Stimulated activated CD8-positive, alpha-beta memory T cell treated with anti-CD3 and anti-CD28 coated beads, Interleukin-2, amount 100 ng/mL, for 48 hours (primary cell): ENCODE measurements at places on chromosomes 2 and 18.

GRCh38 chr2:9769171-9770005 lies 73.9 kb upstream of the TAF1B start:
- DNase-seq, result no peak

DNA sequence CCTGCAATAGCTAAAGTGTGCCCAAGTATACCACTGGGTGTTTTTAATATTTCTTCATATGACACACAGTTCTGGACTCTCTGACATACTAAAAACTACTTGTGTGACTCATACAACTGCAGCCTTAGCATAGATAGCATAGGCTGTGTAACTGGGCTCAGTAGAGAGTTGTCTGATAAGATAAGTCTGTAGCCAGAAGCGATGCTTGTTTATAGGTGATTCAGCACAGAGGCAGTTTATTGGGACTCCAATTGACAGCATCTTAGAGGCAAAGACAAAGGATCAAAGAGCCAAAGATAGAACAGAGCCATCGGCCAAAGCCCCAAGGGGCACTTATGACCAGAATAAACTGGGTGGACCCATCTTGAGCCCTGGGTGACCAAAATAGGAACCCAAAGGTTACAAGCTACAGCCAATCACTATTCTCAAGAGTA lies 42.3 kb downstream of the AAK1 start:
- no peak for DNase-seq

DNA sequence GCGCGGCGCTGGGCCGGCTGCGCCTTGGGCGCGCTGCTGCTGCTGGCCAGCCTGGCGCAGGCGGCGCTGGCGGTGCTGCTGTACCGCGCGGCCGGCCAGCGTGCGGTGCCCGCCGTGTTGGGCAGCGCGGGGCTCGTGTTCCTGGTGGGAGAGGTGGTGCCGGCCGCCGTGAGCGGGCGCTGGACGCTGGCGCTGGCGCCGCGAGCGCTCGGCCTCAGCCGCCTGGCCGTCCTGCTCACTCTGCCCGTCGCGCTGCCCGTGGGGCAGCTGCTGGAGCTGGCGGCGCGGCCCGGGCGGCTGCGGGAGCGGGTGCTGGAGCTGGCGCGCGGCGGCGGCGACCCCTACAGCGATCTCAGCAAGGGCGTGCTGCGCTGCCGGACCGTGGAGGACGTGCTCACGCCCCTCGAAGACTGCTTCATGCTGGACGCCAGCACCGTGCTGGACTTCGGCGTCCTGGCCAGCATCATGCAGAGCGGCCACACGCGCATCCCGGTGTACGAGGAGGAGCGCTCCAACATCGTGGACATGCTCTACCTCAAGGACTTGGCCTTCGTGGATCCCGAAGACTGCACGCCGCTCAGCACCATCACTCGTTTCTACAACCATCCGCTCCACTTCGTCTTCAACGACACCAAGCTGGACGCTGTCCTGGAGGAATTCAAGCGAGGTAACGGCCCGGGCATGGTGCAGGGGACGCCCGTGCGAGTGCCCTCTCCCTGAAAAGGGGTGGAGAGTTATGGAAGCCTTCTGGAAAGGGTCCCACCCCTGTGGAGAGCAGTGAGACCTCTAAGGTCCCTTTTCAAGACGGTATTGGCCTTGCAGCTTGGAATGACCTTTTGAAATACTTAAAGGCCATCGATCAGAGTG lies 1.0 kb downstream of the CNNM3 start:
- no peak for DNase-seq

DNA sequence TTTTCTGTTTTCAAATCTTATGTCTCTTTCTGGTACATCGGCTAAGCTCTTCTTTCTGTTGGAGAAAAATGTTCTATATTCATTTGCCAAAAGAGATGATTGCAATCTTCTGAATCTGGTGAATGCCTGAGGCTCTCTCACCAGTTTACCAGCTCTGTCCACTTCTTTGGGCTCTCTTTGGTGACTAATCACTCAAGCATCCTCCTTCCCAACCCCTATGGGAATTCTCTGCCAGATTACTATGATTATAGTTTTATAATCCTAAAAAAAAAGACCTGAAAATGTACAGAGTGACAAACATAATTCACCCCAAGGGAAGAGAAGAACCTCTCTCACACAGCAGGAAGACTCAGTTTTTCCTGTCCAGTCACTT lies 187.3 kb downstream of the CAMKMT start:
- no peak for DNase-seq

DNA sequence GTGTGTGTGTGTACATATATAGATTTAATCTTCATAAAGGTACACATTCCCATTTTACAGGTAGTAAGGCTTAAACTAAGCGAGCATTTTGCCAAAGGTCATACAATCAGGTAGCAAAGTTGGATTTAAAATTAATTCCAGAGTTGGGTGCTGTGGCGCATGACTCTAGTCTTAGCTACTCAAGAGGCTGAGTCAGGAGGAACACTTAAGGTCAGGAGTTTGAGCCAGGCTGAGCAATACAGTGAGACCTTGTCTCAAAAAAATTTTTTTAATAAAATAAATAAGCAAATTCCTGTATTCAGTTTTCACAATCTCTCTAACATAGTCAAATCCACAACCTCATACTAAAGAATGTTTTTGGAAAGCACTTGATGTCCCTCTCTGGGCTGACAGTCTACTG lies 111.5 kb upstream of the LDLRAD4 start:
- no peak for DNase-seq

- DNase-seq, result no peak
Measured at GRCh38 chr2:205644018-205644417, 38.3 kb upstream of the NRP2 start.

DNA sequence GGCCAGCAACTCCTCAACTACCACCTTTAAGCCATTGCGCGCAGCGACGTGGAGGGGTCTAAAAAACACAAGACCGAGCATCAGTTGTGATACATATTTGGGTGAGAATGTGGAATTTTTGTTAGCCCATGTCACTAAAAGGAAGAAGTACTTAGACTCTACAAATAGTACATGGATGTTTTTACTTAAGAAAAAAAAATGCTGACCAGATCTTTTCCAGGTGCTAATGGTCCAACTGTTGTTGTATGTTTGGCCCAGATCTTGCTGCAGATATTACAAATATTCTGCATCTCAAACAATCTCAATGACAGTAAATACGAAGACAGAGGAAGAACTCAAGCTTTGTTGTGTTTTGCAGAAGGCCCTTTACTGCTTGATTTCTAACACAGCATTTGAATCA lies 67.1 kb upstream of the PGAP1 start:
- DNase-seq, result no peak

- DNase-seq, result no peak
Measured at GRCh38 chr2:20391951-20392699, 41.5 kb upstream of the PUM2 start.

- DNase-seq, result no peak
Measured at GRCh38 chr18:56639104-56639381, 651 bp upstream of the TXNL1 start.

GRCh38 chr18:22667616-22668422 lies 250.1 kb upstream of the CTAGE1 start:
- no peak for DNase-seq

DNA sequence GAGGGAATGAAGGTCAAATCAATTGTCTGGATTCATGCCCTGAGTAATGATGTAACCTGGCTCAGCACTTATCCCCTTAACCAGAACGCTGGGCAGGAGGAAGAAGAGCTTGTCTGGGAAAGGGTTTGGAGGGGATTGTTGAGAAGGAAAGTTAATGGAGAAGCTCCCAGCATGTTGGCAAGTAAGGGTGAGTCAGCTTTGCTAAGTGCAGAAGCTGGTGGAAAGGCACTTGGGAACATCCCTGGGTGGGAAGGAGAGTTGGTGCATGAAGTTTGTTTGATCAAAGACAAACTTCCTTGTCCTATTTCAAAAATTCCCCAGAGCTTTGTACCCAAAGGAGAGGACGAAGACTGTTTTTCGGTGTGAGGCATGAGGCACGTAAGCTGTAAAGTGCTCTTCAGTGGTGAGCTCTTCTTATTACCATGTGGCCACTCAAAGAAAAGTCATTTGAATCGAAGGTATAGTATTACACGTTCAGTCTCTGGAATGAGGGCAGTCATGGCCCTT lies 17.6 kb upstream of the DAW1 start:
- no peak for DNase-seq

DNA sequence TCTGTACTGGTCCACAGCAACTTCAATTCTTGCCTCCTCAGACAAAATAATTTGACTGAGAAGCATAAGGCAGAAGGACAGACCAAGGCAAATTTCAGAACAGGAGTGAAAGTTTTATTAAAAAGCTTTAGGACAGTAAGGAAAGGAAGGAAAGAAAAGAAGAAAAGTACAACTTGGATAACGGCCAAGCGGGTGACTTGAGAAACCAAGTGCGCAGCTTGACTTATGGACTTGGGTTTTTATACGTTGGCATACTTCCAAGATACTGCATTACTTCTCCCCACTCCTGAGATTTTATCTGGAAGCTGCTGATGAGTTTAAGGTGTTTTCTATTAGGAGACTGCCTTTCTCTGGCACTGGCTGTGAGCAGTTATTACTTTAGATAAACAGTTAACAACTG lies 64.7 kb downstream of the CCDC178 start:
- no peak for DNase-seq

GRCh38 chr2:237258116-237258515 lies 155.8 kb downstream of the COL6A3 start:
- no peak for DNase-seq

DNA sequence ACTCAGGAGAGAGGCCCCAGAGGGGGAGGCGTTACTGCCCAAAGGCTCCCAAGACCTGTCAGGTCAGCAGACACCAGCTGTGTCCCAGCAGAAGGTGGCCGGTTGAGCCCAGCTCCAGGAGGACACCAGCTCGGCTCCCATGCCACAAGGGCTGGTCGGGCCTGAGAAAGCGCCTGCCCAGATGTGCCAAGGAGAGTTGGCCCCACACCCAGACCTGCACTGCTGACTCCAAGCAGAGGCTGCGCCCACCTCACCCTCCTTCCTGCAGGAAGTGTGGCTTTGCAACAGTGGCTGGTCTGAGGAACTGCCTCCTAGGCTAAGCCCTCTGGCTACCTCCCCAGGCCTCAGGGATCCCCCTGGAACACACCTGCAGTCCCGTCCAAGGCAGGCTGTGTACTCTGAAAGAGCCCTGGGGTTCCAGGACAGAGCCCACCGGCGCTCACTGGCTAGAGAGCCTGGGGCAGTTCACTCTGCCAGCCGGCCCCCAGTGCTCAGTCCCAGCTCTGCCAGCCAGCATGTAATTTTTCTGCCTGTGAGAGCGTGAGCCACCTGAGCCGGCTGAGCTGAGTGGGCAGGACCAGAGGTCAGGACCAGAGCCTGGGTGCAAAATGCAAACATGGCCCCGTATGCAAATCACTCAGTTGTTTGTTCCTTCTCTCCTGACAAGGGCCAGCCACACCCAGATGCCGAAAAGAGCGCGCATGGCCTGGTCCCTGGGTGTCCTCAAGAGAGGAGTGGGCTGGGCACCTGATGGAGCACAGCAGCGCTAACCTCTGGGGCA lies 36.9 kb upstream of the PTMA start:
- DNase-seq, result no peak

DNA sequence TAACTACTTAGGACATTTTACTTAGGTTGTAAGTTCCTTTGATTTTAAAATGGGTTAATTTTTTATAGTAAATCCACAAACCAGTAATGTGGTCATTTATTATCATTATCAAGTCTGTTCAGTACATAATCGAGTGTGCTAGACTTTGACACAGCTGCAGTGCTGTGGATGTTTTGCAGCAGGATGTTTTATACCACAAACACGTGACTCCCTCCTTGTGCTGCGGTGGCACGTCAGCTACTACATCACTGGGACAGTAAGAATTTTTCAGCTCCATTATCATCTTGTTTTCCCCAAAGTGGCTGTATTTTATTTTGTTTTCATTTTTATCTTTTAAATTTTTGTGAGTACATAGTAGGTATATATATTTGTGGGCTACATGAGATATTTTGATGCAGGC lies 70.0 kb downstream of the ATP9B start:
- no peak for DNase-seq

DNA sequence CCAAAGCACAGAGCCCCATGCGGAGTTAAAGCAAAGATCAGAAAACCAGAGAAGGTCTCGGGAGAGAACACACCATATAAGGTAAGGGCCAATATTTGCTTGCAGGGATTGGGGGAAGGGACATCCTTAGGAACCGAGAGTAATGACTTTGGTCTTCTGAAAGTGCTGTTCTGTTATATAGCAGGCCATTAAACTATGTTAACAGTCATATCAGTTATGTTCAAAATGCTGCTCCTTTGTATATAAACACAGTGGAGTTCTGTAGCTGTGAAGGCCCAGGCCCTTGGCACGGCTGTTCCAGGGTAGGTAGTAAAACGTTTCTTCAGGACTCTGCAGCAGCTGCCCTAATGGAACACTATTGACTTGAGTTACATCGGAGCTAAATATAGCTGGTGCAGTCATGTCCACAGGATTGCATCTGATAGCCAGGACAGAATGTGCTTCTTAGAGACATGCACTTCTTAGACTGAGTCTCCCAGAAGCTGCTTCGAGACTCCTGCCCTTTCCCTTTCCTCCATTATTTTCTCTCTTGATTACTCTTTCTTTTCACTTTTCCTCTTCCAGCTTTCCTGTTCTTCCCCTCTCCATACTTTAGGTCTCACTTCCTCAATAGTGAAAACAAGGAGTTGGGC lies 122.4 kb downstream of the SETBP1 start:
- DNase-seq, result no peak

DNA sequence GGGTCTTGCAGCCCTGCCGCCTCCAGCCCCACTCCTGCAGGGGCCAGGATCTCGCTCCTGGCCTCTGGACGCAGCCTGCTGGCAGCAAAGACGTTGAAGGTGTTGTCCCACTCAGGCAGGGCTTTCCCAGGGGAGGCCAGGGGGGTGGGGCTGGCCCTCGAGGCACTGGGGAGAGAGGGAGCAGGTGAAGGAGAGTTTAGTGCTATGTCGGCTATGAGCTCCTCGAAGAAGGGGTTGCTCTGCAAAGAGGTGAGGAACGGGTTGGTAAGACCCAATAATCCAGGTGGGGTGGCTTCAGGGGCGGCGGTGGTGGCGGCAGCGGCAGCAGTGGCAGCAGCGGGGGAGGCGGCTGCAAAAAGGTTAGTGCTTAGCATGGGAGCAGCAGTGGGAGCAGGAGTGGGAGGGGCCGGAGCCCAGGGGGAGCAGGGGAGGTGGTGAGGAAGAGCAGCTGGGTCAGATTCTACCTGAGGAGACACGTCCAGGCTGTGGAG lies 9.7 kb upstream of the SFXN5 start:
- DNase-seq, result no peak

DNA sequence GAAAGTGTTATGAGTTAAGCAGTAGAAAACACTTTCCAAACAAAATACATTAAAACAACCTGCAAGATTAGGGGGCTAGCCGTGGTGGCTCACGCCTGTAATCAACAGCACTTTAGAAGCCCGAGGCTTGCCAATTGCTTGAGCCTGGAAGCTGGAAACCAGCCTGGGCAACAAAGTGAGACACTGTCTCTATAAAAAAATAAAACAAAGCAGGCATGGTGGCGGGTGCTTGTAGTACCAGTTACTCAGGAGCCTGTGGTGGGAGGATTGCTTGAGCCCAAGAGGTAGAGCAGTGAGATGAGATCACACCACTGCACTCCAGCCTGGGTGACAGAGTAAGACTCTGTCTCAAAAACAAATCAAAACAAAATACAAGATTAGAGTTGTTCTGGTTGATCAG lies 208.3 kb downstream of the ERBB4 start:
- no peak for DNase-seq

GRCh38 chr2:109623297-109623696 lies 9.1 kb downstream of the SOWAHC start:
- DNase-seq, result no peak
